ENCODE measurements at places on chromosomes 11 and 22.

DNA sequence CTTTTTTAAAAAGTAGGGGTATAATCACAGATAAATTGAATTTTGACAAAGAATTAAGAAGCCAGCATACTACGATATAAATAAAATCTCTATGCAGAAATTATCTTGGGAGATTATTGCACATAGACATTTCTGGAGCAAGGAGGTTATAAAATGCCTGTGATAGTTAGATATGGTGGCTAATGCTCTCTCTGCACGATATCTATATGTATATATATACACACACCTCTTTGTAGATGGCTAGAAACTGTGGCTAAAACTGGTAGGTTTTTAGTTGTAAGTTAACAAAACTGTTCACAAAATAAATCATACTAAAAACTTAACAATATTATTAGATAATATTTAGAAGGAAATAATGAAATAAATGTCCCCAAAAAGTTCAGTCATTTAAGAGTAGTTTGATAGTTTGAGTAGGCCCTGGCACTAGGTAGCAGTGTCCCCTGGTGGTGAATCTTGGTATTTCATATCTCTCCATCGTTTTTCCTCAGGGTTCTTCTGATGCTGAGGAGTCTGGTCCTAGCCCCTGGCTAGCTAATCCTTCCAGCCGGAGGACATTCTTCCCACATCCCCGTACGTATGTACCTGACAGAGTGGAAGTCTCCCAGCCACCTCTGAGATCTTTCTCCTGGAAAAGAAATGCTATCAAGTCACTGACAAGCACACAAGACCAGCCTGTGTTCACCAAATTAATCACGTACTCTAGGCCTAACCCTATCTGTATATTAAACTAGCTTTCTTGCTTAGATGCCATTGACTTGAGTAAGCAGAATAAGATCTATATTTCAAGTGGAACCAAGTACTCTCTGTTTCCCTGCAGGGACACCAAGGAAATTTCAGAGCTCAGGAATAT is 32.2 kb downstream of the ART5 start:
- H3K27me3 ChIP-seq, result no peaks in the 10 kb centered on the region
- H3K36me3 ChIP-seq, result no peaks in the 10 kb centered on the region

DNA sequence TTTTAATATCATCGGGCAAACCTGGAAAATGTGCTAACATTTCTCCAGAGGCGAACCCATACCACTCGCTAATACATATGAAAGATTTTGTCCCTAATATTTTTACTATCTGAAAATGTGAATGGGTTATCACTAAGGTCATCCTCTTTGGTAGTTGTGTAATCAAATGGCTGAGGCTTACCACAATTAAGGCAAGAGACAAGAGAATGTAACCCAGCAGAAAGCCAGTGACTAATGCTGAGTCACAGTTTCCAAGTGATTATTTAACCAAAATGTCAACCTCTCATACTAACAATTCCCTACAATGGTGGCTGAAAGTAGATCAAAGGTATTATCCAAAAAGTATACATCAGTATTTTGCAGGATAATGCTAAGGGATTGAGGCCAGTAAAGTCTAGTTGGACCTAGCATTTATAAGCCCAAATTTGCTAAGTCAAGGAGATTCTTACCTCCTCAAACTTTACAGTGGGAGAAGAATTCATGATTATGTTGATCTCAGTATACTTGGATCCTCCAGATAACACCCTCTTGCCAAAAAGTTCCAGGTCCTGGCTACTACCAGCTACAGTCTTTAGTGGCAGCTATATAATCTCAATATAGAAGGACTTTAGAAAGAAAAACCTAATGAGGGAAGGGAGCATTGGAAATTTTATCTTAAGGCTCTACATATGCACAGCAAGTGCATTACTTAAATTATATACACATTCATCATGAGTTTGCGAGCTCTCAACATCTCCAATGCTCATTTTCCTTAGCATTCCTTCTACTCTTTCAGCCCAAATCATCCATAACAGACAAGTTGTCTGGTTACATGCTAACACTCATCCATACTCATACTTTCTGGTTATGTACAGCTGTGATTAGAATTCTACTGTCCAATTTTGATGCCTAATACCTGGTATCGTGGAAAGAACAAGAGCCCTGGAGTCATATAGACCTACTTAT is 25.4 kb downstream of the SIK3 start:
- H3K27me3 ChIP-seq, result no peaks in the 10 kb centered on the region
- DNase-seq, result no peak
- H3K4me1 ChIP-seq, result peaks cover 8% of the 10 kb centered on the region
- no peak overlapping the region for H3K4me3 ChIP-seq
- H3K36me3 ChIP-seq, result no peaks in the 10 kb centered on the region

DNA sequence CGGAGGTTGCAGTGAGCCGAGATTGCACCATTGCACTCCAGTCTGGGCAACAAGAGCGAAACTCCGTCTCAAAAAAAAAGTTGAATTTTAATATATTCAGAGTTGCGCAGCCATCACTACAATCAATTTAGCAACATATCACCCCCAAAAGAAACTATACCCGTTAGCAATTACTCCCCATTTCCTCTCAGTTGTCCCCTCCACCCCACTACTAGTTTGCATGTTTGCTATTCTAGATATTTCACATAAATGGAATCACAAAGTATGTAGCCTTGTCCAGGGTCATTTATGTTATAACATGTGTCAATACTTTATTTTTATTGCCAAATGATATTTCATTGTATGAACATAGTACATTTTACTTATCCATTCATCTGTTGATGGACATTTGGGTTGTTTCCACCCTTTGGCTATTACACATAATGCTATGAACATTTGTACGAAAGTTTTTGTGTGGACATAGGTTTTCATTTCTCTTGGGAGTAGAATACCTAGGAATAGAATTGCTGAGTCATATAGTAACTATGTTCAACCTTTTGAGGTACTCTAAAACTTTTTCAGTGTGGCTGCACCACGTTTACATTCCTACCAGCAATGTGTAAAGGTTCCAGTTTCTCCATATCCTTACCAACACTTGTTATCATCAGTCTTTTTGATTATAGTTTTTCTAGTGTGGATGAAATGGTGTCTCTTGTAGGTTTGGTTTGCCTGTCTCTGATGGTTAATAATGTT is 2.2 kb downstream of the ZNF143 start:
- no peaks in the 10 kb centered on the region for H3K36me3 ChIP-seq
- no peak overlapping the region for H3K27ac ChIP-seq
- DNase-seq, result no peak
- no peaks in the 10 kb centered on the region for H3K4me1 ChIP-seq
- H3K27me3 ChIP-seq, result no peaks in the 10 kb centered on the region
- no peak overlapping the region for H3K4me3 ChIP-seq

DNA sequence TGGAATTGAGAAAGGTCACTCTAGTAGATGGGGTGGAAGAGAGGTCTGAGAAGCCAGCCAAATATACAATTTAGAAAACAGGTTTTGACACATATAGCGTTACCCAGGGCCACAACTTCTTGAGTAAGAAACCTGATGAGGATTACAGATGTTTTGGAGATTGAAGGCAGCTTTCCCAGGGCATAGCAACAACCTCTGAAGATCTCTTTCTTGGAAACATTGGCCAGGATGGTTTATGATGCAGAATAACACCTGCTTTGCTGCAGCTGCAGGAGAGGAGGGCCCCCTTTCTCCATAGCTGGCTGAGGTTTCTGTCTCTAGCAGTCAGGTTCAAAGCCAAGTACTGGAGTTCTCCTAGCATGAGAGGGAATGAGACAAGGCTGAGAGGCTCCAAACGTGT is 75.1 kb upstream of the NUP50 start:
- H3K27me3 ChIP-seq, result no peaks in the 10 kb centered on the region
- no peak overlapping the region for H3K27ac ChIP-seq
- no peaks in the 10 kb centered on the region for H3K4me1 ChIP-seq
- H3K4me3 ChIP-seq, result no peak overlapping the region

GRCh38 chr11:75946531-75947530 is 131.8 kb downstream of the UVRAG start:
- H3K4me1 ChIP-seq, result peaks cover 12% of the 10 kb centered on the region
- no peak overlapping the region for H3K27ac ChIP-seq
- peak; percentile 4 for DNase-seq
- no peaks in the 10 kb centered on the region for H3K27me3 ChIP-seq
- no peak overlapping the region for H3K4me3 ChIP-seq

- no peaks in the 10 kb centered on the region for H3K36me3 ChIP-seq
- no peak overlapping the region for H3K4me3 ChIP-seq
- no peak for DNase-seq
- no peaks in the 10 kb centered on the region for H3K27me3 ChIP-seq
- H3K4me1 ChIP-seq, result no peaks in the 10 kb centered on the region
Measured at GRCh38 chr11:46133119-46133518, 11.9 kb upstream of the PHF21A start.

DNA sequence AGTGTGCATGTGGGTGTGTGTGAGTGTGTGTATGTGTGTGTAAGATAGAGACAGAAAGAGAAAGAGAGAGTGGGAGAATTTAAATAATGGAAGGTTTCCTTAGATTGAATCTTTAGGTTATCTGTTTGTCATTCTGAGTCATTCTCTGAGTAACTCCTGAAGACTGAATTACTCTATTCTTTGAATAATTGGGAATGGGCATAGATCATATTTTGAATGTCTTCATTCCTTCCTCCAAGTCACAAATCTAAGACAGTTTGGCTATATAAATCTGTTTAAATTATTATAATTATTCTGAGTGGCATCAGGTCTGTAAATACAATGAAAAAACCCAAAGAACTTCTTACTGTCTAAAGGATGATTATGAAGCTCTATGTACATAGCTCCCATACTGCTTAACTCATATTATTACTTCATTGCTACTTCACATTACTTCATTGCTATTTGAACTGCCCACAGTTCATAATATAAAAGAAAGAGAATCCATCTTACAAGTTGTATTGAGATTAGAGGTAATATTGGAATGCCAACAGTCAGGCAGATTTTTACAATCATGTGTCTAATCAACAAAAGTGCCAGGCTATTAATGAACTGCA is 346.6 kb upstream of the CCDC179 start:
- no peaks in the 10 kb centered on the region for H3K4me1 ChIP-seq
- H3K4me3 ChIP-seq, result no peak overlapping the region
- DNase-seq, result no peak
- no peaks in the 10 kb centered on the region for H3K27me3 ChIP-seq

GRCh38 chr11:1487091-1487850 is 692 bp upstream of the MOB2 start:
- H3K36me3 ChIP-seq, result no peaks in the 10 kb centered on the region
- H3K4me1 ChIP-seq, result no peaks in the 10 kb centered on the region
- H3K27me3 ChIP-seq, result no peaks in the 10 kb centered on the region
- no peak overlapping the region for H3K4me3 ChIP-seq

DNA sequence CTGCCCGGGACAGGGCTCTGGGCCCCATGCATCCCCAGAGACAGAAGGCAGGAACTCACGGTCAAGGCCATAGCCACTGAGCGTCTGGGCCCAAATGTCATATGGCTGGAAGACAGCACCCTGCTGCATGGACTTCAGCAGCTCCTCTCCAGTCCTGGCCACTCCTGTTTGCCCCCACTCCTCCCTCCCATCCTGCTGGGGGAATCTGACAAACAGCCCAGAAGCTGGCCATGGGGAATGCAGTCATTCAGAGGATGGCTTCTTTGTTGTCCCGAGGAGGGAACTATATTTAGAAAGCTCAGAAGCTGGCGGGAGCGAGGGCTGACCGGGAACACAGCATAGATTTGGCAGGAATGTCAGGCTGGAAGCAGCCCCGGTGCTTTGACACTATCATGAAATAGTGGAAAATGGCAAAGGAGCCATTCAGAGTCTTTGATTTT is 35.0 kb downstream of the DKK3 start:
- no peak for DNase-seq
- H3K4me1 ChIP-seq, result peaks cover 26% of the 10 kb centered on the region
- no peak overlapping the region for H3K4me3 ChIP-seq
- H3K27me3 ChIP-seq, result no peaks in the 10 kb centered on the region

- H3K36me3 ChIP-seq, result no peaks in the 10 kb centered on the region
- no peaks in the 10 kb centered on the region for H3K27me3 ChIP-seq
- DNase-seq, result peak; percentile 80
- H3K27ac ChIP-seq, result no peak within 1 kb of the TSS
Measured at GRCh38 chr11:86374586-86374985, at the start of gene CCDC81. CCDC81 (plus strand) TSS chr11:86374887; CDS start chr11:86375164, 277 bp downstream.

DNA sequence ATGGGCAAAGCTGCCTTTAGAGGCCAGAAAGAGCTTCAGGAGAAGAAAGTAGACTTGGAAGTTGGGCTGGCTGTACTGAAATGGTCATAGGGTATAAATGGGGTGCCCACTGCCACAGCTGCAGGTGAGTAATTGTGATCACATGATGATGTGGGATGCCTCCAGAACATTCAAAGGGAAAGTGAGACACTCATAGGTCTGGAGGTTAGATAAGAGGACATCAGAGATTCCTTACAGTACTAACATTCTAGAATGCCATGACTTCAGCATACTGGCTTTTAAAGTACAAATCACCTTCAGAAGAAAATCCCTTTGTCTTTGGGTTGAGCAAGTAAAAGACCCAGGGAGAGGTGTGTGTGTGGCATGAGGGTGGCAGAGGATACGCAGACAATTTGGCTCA is 419.2 kb downstream of the TENM4 start:
- DNase-seq, result no peak
- H3K27ac ChIP-seq, result no peak overlapping the region
- H3K27me3 ChIP-seq, result no peaks in the 10 kb centered on the region
- no peak overlapping the region for H3K4me3 ChIP-seq
- peaks cover 26% of the 10 kb centered on the region for H3K4me1 ChIP-seq
- H3K36me3 ChIP-seq, result no peaks in the 10 kb centered on the region

- no peak overlapping the region for H3K27ac ChIP-seq
- H3K27me3 ChIP-seq, result no peaks in the 10 kb centered on the region
- no peaks in the 10 kb centered on the region for H3K36me3 ChIP-seq
- H3K4me3 ChIP-seq, result no peak overlapping the region
Measured at GRCh38 chr22:44523981-44524759, 26.1 kb upstream of the RTL6 start.

GRCh38 chr11:126348806-126349582 is 6.5 kb upstream of the ST3GAL4 start:
- H3K4me3 ChIP-seq, result no peak overlapping the region
- no peak for DNase-seq
- H3K36me3 ChIP-seq, result no peaks in the 10 kb centered on the region
- H3K27ac ChIP-seq, result no peak overlapping the region
- peaks cover 13% of the 10 kb centered on the region for H3K4me1 ChIP-seq

- H3K27ac ChIP-seq, result no peak overlapping the region
- H3K4me1 ChIP-seq, result peaks cover 3% of the 10 kb centered on the region
- no peaks in the 10 kb centered on the region for H3K27me3 ChIP-seq
- no peak overlapping the region for H3K4me3 ChIP-seq
Measured at GRCh38 chr11:77770629-77771028, 49.9 kb downstream of the RSF1 start.

- no peaks in the 10 kb centered on the region for H3K36me3 ChIP-seq
- no peak overlapping the region for H3K27ac ChIP-seq
- H3K4me1 ChIP-seq, result peaks cover 5% of the 10 kb centered on the region
- no peak for DNase-seq
- no peaks in the 10 kb centered on the region for H3K27me3 ChIP-seq
- no peak overlapping the region for H3K4me3 ChIP-seq
Measured at GRCh38 chr11:6333095-6333494, 12.8 kb upstream of the CAVIN3 start.

GRCh38 chr22:38700270-38700788 is 414 bp downstream of the JOSD1 start:
- peaks cover 31% of the 10 kb centered on the region for H3K4me1 ChIP-seq
- peaks cover 9% of the 10 kb centered on the region for H3K27me3 ChIP-seq
- H3K4me3 ChIP-seq, result peak overlapping the region; percentile 98
- peak; percentile 89 for DNase-seq

Measured in neural progenitor cell (in vitro differentiated cells).